ENCODE measurements at places on chromosomes 13 and 19.

GRCh38 chr19:277131-277530 lies 14.1 kb downstream of the PLPP2 start:
- no peak overlapping the region for H3K27ac ChIP-seq
- no peak overlapping the region for H3K4me3 ChIP-seq
- no peak for DNase-seq
- H3K36me3 ChIP-seq: no peaks in the 10 kb centered on the region
- peaks cover 5% of the 10 kb centered on the region for H3K27me3 ChIP-seq
- no peaks in the 10 kb centered on the region for H3K4me1 ChIP-seq

DNA sequence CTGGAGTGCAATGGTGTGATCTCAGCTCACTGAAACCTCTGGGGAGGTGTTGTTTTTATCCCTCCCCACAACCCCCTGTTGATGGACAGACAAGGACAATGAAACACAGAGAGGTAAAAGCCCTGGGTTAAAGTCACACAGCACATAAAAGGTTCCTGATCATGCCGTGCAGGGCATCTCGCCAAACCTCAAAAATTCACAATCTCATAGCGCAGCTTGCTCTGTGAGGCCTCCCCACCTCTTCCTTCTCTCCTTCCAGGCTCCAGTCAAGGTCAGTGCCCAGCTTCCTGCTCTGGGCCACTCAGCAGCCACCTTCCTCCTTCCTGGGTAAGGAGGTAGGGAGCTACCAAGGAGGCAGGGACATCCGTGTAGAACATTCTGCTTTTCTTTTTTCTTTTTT lies 2.3 kb downstream of the FUT2 start:
- no peak overlapping the region for H3K27ac ChIP-seq
- H3K36me3 ChIP-seq: peaks cover 3% of the 10 kb centered on the region
- no peak overlapping the region for H3K4me3 ChIP-seq
- peaks cover 6% of the 10 kb centered on the region for H3K4me1 ChIP-seq
- no peaks in the 10 kb centered on the region for H3K27me3 ChIP-seq

- H3K27ac ChIP-seq: no peak overlapping the region
- H3K27me3 ChIP-seq: peaks cover 9% of the 10 kb centered on the region
- no peaks in the 10 kb centered on the region for H3K4me1 ChIP-seq
- no peaks in the 10 kb centered on the region for H3K36me3 ChIP-seq
These were observed 8.9 kb downstream of the IGFL3 start for GRCh38 chr19:46115396-46116106.

- no peak overlapping the region for H3K4me3 ChIP-seq
- H3K27me3 ChIP-seq: no peaks in the 10 kb centered on the region
- H3K36me3 ChIP-seq: no peaks in the 10 kb centered on the region
- H3K27ac ChIP-seq: no peak overlapping the region
- DNase-seq: no peak
- H3K4me1 ChIP-seq: no peaks in the 10 kb centered on the region
These were observed 485.4 kb downstream of the RFC3 start for GRCh38 chr13:34303346-34303745.

GRCh38 chr13:76000131-76000530 lies 364.0 kb downstream of the LMO7 start:
- no peak overlapping the region for H3K27ac ChIP-seq
- H3K36me3 ChIP-seq: no peaks in the 10 kb centered on the region
- DNase-seq: no peak
- no peaks in the 10 kb centered on the region for H3K27me3 ChIP-seq
- no peaks in the 10 kb centered on the region for H3K4me1 ChIP-seq
- no peak overlapping the region for H3K4me3 ChIP-seq

GRCh38 chr13:77789376-77789775 lies 91.9 kb downstream of the SLAIN1 start:
- no peaks in the 10 kb centered on the region for H3K36me3 ChIP-seq
- no peaks in the 10 kb centered on the region for H3K4me1 ChIP-seq
- no peak for DNase-seq
- no peak overlapping the region for H3K27ac ChIP-seq

Measured in naive thymus-derived CD4-positive, alpha-beta T cell (primary cell).